ENCODE measurements at places on chromosomes 4 and X. TPM values are rescaled to one million over a fixed set of nuclear protein-coding genes. Genes with fewer than 3 reads are reported as not detected.

DNA sequence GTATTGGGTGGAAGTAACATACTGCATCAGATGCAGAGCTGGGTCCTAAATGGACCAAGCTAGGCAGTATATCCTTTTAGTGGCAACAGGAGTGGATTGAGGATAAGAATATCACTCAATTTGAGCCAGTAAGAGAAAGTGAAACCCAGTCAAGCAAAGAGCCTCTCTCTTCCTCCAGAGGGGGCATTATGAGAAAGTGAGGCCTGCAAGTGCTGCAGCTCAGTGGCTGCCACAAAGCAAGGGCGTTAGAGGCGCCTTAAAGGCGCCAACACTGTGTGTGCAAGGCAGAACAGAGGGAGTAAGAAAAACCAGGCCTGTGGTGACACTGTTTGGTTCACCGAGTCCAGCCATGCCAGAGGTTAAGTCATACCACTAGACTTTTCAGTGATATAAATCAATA is 17.5 kb downstream of the STX18 start:
- no peak for DNase-seq

- DNase-seq, result no peak
Measured at GRCh38 chr4:155526452-155527169, 140.0 kb upstream of the GUCY1A1 start.

GRCh38 chrX:49041744-49042580 is 1.2 kb downstream of the TFE3 start:
- no peak for DNase-seq

GRCh38 chr4:40340030-40340429 is 4.9 kb downstream of the CHRNA9 start:
- no peak for DNase-seq

- DNase-seq, result no peak
Measured at GRCh38 chr4:143441678-143442077, 71.8 kb upstream of the SMARCA5 start.

- DNase-seq, result no peak
Measured at GRCh38 chr4:38333219-38333618, 330.8 kb upstream of the KLF3 start.

DNA sequence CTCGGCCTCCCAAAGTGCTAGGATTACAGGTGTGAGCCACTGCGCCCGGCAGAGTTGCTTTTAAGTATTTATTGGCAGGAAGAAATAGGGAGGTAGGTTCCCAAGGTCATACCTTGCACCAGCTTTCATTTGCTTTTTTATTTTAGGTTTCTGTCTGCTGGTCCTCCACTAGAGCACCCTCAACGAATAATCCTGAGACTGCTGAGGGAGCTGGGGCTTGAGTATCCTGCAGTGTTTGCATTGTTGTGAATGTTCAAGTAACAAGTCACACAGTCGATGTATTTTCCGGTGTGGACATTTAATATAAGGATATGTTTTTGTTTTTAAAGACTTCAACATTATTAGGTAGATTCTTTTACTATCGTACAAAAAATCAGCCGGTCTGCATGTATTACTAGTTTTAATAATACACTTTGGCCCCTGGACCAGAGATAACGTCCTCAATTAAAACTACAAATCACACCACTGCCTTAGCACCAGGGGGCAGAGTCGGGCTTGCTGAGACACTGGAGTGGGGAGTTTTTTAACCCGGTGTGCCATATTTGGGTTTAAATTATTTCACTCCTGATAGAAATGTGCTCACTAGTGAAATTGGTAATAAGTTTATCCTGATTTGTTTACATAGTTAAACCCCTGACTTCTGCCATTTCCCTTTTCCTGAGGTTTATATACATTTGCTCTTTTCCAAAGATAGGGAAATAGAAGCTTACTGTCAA is 11.6 kb downstream of the SMIM20 start:
- DNase-seq, result no peak

GRCh38 chr4:4461850-4462249 is 74.9 kb downstream of the NSG1 start:
- DNase-seq, result no peak

DNA sequence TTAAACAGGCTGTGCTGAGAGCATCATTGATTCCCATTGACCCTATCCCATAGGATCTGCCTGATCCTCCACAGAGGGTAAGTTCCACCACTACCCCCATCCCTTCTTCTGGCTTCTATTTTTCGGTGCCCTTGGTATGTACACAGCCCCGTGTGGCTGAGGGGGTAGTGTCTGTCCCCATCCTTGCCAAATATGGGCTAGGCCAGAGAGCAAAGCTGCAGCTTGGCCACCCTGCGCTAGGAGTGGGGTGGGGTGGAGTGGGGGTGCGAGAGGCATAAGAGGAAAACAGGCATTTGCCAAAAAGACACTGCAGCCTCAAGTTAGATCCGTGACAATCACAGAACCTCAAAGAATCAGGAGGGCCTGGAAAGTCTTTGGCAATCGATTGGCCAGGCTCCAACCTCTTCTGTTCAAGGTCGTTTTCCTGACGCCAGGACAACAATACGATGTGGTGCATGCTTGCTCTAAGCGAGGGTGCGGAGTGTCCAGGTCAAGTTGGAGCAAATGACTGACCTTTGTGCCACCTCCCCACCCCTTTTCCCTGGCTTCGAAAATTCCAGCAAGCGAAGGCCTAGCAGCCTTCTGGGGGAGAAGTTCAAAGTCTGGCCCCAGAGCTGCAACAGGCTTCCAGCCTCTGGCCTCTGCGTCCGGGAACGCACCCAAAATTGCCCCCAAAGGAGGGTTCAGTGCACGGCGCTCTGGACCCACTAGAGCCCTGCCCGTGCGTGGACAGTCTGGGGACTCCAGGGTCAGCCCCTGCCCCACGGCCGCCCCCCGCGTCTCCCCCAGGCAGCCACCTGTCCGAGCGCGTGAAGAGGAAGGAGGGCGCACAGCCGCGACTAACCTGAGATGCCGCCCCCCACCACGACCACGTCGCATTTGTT is 598 bp downstream of the MAOB start:
- DNase-seq, result no peak

DNA sequence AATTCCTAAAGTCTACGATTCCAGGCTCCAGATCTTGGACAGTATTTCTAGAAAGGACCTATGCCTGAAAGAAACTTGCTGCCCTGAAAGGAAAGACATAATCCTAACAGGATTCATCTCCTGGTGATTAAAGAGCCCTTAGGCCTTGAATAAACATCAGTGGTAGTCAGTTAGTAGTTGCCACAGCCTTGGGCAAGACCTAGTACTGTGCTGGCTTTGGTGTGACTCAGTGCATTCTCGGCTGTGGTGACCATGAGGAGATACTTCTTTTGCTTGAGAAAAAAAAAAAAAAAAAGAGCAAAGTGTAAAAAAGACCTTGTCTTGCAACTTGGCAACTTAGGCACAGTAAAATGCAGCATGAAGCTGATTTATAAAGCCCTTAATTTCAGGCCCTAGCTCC is 188.2 kb downstream of the DCAF12L2 start:
- DNase-seq, result no peak

DNA sequence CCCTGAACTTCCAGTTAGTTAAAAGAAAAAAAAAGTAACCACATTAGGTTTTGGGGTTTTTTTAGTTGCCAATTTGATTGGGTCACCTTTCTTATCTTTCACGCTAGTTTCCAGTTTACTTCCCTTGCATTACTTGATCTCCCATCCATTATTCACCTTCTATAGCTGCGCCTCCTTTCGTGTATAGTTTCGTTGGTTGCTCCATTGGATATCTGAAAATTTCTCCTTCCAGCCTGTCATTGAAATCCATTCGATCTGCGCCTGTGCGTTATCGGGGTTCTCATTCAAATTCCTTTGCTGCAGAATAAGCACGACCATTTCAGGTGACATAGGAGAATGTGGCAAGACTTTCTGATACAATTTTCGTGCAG is 764 bp downstream of the TRAPPC11 start:
- DNase-seq, result no peak

DNA sequence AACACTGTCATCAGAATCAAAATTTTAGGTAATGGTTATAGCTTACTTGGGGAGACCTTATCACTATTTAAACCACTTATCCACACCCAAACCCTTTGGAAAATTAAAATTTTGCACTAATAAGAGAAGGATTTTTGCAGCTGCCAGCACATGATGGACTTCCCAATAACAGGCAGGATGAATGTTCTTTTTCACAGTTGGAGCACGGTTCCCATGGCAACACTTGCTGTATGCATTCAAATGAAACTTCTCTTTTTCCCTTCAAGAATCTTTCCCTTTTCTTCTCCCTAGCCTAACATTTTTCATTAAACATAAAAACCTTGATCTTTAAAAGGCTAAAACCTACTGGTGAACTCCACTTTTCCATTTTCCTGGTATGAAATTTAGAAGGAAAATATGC is 768.2 kb downstream of the KCTD8 start:
- DNase-seq, result no peak

GRCh38 chr4:83582289-83582785 is 46.4 kb downstream of the GPAT3 start:
- DNase-seq, result no peak

GRCh38 chrX:72381439-72382201 is 75.9 kb upstream of the CITED1 start:
- no peak for DNase-seq

DNA sequence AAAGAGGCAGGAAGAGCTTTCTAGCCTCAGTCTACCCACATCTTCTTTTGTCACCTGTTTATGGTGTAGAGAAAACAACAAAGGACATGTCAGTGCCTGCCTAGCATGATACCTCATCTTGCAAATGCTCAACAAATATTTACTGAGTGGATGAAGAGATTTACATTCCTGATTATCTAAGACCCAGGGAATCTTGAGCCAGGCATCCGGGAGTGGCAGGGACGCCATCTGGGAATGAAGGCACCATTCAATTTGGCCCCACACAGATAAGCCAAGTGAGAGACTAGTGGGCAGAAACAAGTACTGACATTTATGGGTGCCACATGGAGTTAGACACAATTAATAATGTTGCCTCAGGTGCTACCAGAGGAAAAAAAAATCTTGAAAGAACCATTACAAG is 36.8 kb upstream of the CASK start:
- DNase-seq, result no peak

- DNase-seq, result peak; percentile 21
Measured at GRCh38 chr4:122914292-122914904, 8.0 kb downstream of the NUDT6 start.

DNA sequence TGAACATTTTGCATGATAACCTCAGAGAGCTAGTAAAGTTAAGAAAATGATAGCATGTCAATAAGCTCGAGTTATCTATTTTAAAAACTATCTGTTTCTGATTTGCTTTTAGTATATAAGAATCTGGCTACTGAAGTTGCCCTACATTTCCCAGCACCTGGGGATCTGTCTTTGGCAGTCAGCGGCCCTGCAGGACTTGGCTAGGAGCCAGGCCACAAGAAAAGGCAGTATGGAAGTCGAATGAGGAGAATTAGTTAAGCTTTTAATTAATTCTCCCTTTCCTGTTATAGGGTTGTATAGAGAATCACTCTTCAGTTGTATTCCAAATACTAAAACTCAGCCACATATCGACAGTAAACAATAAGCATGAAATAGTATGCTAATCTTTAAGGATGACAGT is 22.7 kb downstream of the POU4F2 start:
- DNase-seq, result no peak

- no peak for DNase-seq
Measured at GRCh38 chr4:156873799-156874198, 97.8 kb downstream of the PDGFC start.

DNA sequence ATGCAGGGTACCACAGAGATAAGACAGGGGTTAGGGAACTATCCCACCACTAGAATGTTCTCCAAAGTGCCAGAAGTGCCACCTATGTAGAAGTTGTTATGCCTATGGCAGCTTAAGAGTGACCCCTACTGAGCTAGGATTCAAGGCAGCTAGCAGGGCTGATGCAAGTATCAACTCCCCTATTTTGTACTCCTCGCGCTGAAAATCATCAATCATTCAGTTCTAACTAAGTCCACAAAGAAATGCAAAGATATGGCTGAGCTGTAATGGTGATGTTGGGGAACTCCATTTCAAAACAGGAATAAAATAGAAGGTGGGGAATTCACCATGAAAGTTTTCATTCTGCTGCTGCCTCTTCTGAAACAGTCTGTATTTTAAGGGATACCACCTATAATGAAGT is 13.8 kb downstream of the ACSL4 start:
- no peak for DNase-seq

DNA sequence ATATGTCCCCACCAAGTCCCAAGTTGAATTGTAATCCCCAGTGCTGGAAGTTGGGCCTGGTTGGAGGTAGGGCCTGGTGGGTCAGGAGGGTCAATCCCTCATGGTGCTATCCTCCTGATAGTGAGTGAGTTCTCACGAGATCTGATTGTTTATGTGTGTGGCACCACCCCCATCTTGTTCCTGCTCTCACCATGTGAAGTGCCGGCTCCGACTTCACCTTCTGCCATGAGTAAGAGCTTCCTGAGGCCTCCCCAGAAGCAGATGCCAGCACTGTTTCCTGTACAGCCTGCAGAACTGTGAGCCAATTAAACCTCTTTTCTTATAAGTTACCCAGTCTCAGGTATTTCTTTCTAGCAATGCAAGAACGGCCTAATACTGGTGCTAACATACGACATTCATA is 22.7 kb upstream of the TMEM33 start:
- no peak for DNase-seq

- DNase-seq, result no peak
Measured at GRCh38 chrX:48790477-48790876, 4.1 kb downstream of the GATA1 start.

GRCh38 chr4:106585915-106586349 is 217.4 kb upstream of the GIMD1 start:
- no peak for DNase-seq

- DNase-seq, result no peak
Measured at GRCh38 chr4:58962424-58962823, 1852.2 kb upstream of the IGFBP7 start.

DNA sequence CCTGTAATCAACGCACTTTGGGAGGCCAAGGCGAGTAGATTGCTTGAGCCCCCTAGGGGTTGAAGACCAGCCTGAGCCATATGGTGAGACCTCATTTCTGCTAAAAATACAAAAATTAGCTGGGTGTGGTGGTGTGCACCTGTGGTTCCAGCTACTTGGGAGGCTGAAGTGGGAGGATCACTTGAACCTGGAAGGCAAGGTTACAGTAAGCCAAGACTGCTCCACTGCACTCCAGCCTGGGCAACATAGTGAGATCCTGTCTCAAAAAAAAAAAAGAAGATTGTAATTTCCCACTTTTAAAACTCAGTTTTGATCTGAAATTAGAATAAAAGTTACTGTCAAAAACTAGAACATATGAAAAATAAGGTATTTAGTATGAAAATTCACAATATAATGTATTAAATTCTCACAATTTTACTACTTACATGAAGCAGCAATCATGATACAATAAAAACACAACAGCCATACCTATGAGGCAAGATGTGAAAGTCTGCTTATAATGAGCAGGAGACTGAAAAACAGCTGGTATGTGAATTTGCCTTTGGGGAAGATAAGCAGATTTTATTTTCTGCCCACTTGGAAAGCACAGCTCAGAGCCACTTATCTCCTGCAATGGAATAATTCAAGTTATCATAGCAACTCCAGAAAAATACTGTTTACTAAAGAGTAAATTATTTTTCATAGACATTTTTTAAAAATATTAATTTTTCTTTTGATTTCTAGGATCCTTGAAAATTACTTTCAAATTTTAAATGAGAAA is 50.6 kb downstream of the ZGRF1 start:
- no peak for DNase-seq

Gene PRRG3
- total RNA-seq, result 15.2 TPM

Gene TRIM61
- total RNA-seq, result 3.6 TPM

Gene NOX1
- total RNA-seq, result 1.3 TPM

Gene RNF150
- total RNA-seq, result 41.3 TPM

Gene SMIM10
- 9.6 TPM for total RNA-seq

Gene FGF13
- total RNA-seq, result 59.1 TPM

Gene CTAG1B
- total RNA-seq, result not detected

Gene CAPN6
- 52.4 TPM for total RNA-seq

Measured in urinary bladder (tissue), 4 donors.